Activated CD4-positive, alpha-beta T cell treated with anti-CD3 and anti-CD28 coated beads, Interleukin-2, amount 10 ng/mL, durations not matched to agents 7 days and 5 days (primary cell): ENCODE measurements at places on chromosomes 7 and 10. TPM values are rescaled to one million over a fixed set of nuclear protein-coding genes. Genes with fewer than 3 reads are reported as not detected.

DNA sequence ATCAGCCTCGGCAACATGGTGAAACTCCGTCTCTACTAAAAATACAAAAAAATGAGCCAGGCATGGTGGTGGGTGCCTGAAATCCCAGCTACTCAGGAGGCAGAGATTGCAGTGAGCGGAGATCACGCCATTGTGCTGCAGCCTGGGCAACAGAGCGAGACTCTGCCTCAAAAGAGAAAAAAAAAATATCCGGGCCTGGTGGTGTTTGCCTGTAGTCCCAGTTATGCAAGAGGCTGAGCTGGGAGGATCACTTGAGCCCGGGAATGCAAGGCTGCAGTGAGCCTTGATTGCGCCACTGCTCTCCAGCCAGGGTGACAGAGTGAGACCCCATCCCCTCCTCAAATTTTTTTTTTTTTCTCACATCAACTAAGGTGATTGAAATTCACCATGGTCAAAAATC is 42.8 kb downstream of the CDC123 start:
- DNase-seq = no peak

DNA sequence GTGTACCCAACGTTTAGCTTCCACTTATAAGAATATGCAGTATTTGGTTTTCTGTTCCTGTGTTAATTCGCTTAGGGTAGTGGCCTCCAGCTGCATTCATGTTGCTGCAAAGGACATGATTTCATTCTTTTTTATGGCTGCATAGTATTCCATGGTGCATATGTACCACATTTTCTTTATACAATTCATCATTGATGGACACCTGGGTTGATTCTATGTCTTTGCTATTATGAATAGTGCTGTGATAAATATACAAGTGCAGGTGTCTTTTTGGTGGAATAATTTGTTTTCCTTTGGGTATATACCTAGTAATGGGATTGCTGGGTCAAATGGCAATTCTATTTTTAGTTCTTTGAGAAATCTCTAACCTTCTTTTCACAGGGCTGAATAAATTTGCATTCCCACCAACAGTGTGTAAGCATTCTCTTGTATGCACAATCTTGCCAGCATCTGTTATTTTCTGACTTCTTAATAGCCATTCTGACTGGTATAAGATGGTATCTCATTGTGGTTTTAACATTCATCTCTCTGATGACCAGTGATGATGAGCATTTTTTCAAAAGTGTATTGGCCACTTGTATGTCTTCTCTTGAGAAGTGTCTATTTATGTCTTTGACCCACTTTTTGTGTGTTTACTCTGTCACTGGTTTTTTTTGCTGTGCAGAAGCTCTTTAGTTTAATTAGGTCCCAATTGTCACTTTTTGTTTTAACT is 72.5 kb upstream of the CC2D2B start:
- DNase-seq = no peak

DNA sequence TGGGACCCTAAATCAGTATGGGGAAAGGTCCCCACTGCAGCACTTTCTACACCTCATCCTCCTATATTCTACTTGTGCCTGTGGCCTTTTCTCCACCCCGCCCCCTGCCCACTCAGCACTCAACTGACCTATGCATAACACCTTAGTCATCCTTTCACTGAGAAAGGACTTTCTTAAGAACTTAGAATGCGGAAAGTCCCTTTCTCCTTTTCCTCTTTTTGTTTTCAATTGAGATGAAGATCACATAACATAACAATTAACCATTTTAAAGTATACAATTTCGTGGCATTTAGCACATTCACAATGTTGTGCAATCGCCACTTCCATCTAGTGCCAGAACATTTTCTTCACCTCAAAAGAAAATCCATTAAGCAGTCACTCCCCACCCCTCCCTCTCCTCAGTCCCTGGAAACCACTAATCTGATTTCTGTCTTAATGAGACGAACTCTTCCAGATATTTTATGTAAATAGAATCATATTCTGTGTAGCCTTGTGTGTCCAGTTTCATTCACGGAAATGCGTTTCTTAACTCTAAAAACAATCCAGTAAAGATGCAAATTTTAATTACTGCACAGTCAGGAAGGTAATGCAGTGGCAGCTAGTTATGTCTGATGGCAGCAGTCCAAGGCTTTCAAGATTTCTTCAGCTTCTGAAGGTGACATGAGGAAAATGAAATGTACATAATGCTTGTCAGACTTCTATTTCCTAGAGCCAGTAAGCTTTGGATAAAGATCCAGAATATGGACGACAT is 41.7 kb downstream of the FAS start:
- DNase-seq = no peak

GRCh38 chr10:132783940-132784865 is 1.7 kb downstream of the NKX6-2 start:
- DNase-seq = no peak

DNA sequence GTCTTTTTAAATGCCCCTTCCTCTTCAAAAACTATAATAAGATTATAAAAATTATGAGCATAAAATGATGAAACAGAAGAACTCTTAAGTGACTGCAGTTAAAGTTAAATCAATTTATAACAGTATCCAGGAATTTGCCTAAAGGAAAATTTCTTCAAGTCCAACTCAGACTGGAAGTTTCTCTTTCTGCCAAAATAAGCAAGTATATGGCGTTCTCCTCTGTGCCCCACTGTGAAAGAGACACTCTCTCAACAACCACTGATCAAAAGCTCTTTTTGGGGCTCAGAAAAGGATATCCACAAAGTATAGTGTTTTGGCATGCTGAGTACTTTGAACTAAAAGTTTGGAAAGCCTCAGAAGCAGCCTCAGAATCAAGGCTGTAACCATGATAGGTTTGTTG is 139.9 kb downstream of the SKIDA1 start:
- no peak for DNase-seq

- no peak for DNase-seq
Measured at GRCh38 chr7:106444068-106444655, 159.4 kb upstream of the NAMPT start.

GRCh38 chr10:651692-652091 is 37.8 kb downstream of the DIP2C start:
- no peak for DNase-seq

The DUSP5 gene
- total RNA-seq = 24.8 TPM

DNA sequence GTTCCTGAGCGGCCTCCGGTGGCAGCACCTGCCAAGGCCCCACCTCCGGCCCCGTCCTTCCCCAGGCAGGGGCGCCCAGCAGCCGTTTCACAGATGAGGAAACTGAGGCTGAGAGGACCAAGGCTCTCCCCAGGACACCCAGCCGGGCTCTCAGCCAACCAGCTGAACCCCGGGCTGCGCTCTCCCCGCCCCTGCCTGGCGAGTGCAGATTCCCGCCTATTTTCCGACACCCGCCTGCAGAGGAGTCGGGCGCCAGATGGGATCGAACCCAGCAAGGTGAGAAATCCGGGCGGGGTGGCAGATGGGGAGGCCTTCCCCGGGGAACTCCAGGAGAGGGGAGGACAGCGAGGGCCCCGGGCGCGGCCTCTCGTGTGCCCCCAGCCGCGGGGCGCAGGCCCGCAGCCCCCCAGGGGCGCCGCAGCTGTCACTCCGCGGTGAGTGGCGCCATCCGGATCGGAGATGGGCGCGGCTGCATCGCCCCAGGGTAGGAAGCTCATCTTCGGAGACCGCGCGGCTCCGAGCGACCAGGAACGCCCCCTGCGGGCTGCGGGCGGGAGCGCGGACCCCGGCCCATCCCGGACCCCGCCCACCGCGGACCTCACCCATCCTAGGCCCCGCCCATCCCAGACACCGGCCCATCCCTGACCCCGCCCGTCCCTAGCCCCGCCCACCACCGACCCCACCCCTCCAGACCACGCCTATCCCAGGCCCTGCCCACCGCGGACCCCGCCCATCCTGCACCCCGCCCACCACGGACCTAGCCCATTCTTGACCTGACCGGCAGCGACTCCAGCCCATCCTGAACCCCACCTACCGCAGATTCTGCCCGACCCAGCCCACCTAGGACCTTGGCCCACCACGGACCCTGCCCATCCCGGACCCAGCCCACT is 90.3 kb downstream of the MICALL2 start:
- peak; percentile 24 for DNase-seq

- no peak for DNase-seq
Measured at GRCh38 chr10:116853701-116854100, 4.4 kb downstream of the ENO4 start.

DNA sequence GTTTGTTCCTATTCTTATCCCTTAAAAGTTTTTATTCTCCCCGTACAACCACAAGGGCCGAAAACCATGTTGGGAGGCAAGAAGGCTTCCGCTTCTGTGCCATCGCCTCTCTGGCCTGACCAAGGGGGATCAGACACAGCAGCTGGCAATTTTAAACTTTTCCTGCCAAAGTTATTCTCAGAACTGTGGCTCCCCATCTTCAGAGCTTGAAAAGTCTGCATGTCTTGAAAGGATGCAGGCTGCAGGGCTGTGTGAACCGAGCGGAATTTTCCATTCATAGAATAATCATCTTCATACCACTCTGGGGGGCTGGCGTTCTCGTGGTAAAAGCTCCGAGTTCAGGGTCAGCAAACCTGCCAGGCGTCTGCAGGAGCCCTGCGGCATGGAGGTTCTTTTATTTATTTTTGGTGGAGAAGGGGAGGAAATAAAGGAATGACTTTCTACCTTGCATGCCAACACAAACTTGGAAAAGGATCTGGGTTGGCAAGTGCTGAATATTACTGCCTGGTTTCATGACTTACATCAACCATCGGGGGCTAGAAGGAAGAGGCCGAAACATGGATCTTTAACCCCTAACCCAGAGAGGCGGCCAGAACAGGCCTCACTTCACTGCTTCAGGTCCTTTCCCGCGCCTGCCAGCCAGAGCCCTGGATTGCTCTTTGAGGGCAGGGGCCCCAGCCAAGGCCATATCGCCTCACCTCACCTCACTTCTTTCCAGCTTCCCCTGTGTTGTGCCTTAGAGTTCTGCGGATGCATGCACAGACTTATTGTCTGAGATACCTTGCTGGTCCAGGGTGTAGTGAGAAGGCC is 3.0 kb upstream of the NANOS1 start:
- no peak for DNase-seq

DNA sequence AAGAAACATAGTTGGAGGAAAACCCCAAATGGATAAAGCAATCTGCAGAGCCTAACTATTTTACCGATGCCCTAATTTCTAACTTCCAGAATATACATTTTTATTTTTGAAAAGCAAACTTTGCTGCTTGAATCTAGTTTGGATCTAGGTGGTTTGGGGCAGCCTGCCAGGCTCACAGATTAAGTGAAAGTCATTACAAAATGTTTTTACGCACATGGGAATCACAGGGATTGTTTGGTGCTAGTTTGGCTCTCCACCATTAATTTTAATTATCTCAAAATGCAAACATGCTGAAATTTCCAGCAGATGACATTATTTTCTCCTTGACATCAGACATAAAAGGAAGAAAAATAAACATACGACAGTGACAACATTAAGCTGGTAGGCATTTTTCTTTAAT is 166.7 kb upstream of the INHBA start:
- no peak for DNase-seq

DNA sequence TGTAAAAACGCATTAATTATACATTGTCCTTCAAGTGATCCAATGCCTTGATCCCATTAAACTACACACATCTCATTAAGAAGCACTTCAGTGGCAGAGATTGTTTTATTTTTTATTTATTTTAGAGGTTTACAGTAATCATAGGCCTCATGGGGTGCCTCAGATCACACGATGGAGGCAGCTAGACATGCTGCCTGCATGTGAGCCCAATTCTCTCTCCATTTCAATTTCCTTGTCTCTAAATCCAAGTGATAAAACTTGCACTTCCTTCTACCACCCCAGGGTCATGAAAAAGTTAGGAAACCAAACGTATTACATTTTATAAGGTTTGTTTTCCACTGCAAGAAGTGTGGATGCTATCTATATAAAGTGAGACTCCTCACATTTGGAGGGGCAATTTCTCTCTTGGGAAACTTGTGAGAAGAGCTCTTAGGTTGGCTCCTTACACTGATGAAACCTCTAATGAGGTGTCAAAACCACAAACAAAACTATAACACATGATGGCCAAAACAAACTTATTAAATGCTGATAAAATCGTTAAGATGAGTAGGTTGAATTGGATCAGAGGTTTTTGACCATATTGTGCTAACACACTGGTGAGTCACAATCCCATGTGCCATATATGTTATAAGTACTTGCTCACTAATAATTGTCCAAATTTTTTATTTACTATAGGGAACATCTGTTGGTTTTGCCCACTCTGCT is 22.3 kb upstream of the XPNPEP1 start:
- DNase-seq = no peak

DNA sequence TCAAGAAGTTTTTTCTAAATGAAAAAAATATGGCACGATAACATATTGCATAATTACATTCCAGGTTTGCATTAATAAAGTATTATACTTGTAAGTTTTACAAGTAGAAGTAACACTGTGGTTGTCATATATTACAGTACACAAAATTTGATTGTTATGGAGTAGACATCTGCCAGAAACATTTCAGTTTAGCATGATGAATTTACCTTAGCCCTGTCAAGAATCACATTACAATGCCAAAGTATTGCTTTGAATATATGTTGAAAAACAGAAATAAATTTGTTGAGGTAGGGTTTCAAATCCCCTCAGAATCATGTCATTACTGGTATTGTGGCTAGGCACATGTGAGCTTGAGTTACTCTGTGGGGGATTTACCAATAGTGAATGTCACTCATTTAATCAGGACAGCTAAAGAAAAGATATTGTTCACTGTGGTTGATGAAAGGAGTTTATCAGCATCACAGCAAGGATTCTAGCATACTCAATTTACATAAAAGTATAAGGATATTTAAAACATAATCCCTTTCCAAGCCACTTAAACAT is 112.1 kb downstream of the MDFIC start:
- no peak for DNase-seq

The OR9A2 gene
- total RNA-seq = not detected

The GPR141 gene
- total RNA-seq = not detected
